ENCODE measurements at places on chromosomes 5 and 9.
A peak's percentile ranks its signal among the peaks of the same experiment; 100 is the strongest.

GRCh38 chr5:132427281-132428146 is 58.0 kb downstream of the SLC22A5 start:
- peak; percentile 55 for DNase-seq

GRCh38 chr5:89083791-89084190 is 200.8 kb upstream of the MEF2C start:
- DNase-seq = no peak

GRCh38 chr5:96072138-96072790 is 110.6 kb upstream of the ELL2 start:
- DNase-seq = no peak

- DNase-seq = peak; percentile 35
Observed at GRCh38 chr5:99037668-99038067, 108.9 kb upstream of the CHD1 start.

DNA sequence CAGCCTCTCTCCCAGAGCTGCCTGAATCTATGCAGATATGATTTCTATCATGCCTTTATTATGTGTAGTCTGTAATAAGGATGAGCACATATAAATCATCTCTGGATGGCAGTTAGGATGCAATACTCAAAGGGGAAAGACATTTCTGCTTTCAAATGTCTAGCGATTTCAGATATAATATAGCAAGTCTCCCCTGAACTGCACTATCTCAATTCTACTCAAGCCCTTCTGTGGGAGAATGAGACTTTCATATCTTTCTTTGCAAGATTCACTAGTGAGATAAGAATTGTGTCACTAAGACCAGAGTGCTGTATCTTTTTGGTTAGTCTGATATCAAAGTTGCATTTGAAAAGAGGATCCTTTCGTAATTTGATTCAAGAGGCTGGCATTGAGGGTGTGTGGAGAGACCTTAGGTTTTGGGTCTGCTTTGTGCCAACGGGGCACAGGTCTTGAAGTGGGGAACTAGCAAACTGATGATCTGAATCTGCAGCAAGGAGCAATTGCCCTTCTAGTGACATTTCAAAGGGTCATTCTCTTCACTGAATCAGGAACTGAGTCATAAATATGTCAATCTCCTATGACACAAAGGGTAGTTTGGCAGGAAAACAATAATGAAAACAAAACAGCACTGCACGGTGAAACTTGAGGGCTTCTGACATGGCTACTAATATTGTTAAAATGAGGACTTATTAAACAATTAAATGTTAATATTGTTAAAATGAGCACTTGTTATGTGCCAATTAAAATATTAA is 305.5 kb upstream of the CLINT1 start:
- no peak for DNase-seq

- DNase-seq = no peak
Observed at GRCh38 chr5:138543730-138544104, 681 bp upstream of the ETF1 start.

- DNase-seq = no peak
Observed at GRCh38 chr5:127705120-127705892, 2.1 kb downstream of the CCDC192 start.

GRCh38 chr9:126722252-126722921 is 82.5 kb upstream of the ZBTB43 start:
- peak; percentile 84 for DNase-seq

GRCh38 chr5:161481922-161482321 is 64.6 kb downstream of the GABRB2 start:
- DNase-seq = no peak

- DNase-seq = no peak
Observed at GRCh38 chr5:123810253-123810652, 298.3 kb downstream of the CSNK1G3 start.

DNA sequence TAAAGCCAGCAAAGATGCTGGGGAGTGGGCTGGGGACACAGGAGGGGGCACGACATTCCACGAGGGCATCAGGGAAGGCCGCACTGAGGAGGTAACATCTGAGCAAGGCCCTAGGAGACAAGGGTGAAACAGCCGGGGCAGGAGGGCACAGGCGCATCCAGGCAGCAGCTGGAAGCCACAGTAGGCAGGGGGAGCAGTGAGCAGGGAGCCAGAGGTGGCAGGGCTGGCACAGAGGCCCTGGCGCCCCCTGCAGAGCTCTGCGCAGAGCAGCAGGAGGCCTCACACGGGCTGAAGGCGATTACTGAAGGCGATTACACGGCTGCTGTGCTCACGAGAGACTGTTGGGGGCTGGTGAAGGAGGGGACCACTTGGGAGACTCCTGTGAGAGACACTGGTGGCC is 15.4 kb downstream of the LMAN2 start:
- DNase-seq = no peak
